Tibial nerve (tissue), 4 donors: ENCODE measurements at places on chromosomes 7 and 10.

DNA sequence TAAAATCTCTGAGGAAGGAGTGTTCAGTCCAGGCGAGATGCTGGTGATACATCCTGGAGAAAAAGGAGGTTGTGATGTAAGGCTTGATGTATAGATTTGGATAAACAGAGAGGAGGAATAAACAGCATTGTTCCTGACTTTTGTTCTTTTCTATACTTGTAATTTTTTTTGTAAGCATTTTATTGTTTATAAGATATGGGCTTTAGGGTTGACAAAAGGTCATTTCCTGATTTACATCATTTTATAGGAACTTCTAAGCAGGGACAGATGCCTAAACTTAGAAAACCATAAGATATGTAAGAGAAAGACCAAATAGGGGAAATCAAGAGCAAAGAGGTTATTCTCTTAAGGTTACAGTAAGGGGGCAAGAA, 16.7 kb upstream of the SLC26A4 start:
- no peak for DNase-seq

- DNase-seq = no peak
Observed at GRCh38 chr10:594584-595270, 94.7 kb downstream of the DIP2C start.

DNA sequence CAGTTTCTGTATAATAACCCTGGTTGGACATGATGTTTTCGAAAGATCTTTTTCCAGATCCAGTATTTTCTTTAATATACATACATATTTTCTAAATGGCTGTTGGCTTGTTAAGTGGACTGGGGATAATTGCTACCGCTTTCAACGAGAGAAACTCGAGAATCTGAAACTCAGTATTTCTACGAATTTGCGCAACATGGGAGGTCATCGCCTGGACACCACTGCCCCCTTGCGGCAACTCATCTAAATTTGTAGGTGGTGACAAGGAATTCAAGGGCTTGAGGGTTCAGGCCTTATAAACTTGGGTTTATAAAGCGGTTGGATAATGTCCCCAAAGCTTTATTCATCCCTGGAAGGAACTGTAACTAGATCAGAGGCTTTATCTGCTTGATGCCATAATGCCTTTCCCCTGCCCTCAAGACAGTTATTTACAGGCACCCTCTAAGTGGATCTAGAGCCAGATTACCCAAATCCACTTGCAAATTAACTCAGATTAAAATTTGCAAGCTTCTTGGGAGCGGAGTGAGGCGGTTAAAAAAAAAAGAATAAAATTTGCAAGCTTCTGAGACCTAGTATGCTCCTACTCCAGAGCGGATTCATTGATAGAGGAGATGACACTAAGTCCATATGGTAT, 21.3 kb upstream of the KCNK18 start:
- peak; percentile 91 for DNase-seq

- DNase-seq = no peak
Observed at GRCh38 chr7:128924707-128925588, 12.8 kb upstream of the IRF5 start.
